ENCODE measurements at places on chromosomes 11 and 22. TPM values are rescaled to one million over a fixed set of nuclear protein-coding genes. Genes with fewer than 3 reads are reported as not detected.

Gene B3GAT1
- 0.31 TPM for total RNA-seq

Gene IGLL5
- not detected for total RNA-seq

Gene TOMT
- total RNA-seq, result not detected

Gene OR4D5
- not detected for total RNA-seq

- ATAC-seq, result peak; percentile 75
Measured at GRCh38 chr11:119474682-119475596, 52.0 kb upstream of the THY1 start.

GRCh38 chr22:43848366-43849171 lies 13.7 kb downstream of the SULT4A1 start:
- ATAC-seq, result no peak

GRCh38 chr22:32073262-32073661 lies 30.2 kb downstream of the SLC5A1 start:
- ATAC-seq, result no peak

All from gastroesophageal sphincter (tissue), 4 donors.